ENCODE measurements at places on chromosomes 3 and 15.

GRCh38 chr3:173027429-173027828, 113.6 kb downstream of the SPATA16 start:
- DNase-seq, result no peak

- DNase-seq, result no peak
Observed at GRCh38 chr3:194387926-194388418, 11.1 kb downstream of the GP5 start.

DNA sequence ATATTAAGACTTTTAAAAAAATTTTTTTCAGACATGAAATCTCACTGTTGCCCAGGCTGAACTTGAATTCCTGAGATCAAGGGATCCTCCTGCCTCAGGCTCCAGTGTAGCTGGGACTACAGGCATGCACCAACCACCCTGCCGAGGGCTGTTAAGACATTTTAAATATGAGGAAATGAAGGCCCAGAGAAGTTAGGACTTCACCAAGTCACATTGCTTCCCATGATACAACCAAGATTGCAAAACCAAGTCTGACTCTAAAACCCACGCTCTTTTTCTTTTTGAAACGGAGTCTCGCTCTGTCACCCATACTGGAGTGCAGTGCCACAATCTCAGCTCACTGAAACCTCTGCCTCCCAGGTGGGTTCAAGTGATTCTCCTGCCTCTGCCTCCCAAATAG, 28.0 kb downstream of the PTPN9 start:
- no peak for DNase-seq

DNA sequence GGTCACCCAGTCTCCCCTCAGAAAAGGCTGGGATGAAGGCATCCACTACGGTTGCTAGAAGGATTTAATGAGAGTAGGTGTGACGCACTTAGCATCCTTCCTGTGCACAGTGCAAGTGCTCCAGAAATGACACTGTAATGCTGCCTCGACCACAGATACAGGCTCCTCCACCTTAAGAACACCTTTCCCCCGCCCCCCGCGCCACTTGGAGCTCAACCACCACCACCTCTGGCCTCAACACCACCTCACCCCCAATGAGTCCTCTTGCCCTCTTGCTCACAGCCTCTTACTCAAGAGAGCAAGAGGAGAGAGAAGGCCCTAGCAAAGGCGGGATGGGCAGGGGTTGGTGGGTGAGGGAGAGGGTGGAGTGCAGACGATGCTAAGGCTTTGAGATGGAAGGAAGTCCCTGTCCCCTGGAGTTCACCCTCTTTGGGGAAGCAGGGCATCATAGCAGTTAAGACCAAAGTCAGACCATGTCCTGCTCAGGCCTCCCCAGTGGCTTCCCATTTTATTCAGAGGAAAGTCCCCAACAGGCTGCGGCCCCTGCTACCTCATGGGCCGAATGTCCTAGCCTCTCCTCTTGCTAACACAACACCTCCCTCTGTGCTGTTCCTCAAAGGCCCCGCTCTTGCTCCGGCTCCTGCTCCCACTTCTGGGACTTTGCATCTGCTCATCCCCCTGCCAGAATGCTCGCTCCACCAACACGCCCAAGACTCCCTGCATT, 8.3 kb downstream of the STARD5 start:
- DNase-seq, result no peak

GRCh38 chr3:108127301-108127988, 36.6 kb upstream of the CD47 start:
- no peak for DNase-seq

DNA sequence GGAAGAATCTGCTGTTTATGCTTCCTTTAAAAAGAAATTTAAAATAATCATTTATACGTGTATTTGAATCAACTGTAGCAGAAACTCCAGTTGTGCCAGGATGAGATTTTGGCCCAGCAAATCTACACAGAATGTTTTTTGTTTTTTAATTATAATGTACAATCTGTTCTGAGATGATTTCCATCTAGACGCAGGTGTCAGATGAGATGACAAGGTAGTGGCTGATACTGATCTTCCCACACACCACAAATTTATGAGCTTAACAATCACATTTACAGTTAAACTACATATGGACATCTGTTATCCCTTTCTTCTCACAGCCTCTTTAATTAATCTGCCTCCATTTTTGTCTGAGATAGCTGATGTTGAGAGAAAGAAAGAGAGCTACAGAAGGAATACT, 23.6 kb downstream of the DCLK3 start:
- DNase-seq, result no peak

DNA sequence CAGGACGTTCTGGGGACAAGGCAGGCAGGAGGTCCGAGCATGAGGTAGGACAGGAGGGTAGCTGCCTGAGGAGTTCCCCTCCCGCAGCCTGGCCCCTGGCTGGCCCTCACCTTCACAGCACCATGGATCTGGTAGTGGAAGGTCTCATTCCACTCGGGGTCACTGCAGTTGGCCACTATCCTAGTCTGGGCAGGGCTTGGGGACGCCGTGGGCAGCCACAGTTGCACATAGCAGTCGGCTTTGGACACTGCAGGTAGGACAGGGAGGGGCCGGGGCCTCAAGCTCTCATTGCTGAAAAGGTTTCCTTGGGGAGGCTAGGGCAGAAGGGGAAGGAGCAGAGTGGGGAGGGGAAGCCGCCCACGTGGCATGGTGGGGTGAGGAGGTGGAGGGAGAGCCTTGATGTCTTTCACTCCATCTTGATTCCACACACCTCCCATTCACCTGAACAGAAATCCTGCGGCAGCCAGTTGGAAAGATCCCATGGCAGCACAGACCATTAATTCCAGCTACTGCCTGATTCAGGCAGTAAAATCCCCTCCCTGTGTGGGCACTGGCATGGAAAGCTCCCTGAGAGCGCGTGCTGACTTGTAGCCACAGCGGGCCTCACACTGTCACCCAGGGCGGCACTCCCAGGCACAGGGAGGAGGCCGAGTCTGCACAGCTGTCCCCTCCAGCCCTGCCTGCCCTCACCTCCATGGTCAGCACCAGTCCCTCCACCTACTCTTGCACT, 2.1 kb downstream of the PLA2G4F start:
- no peak for DNase-seq

Measured in A549 (cell line).